Right lung (tissue), 10 donors: ENCODE measurements at places on chromosomes 5 and 9.

DNA sequence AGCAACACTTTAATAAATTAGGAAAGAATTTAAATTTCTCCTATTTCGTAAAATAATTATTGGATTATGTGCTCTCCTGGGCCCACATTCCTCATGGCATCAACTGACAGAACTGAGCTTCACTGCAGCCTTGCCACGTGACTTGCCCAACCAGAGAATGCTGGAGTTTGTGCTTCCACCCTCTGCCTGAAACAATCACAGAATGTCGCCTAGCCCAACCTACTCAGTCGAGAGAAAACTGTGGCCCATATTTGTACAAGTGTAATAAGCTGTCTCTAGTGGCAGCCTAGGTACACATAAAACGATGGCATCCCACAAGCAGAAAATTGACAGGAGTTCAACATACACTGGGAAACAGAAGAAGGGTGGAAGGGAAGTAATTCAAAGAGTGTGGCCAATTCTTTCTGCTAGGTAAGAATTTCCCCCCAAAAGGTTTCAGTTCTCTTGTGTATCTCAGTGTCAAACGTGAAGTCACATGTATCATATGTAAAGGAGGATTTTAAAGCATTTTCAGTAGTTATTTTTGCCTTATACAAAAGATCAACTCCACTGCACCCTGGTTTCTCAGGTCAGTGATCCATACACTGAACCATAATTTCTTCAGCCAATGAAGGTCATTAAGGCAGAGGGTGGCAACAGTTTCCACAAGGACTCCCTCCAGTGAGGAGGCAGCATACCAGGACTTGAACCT lies 41.7 kb downstream of the ZNF608 start:
- no peak for DNase-seq

DNA sequence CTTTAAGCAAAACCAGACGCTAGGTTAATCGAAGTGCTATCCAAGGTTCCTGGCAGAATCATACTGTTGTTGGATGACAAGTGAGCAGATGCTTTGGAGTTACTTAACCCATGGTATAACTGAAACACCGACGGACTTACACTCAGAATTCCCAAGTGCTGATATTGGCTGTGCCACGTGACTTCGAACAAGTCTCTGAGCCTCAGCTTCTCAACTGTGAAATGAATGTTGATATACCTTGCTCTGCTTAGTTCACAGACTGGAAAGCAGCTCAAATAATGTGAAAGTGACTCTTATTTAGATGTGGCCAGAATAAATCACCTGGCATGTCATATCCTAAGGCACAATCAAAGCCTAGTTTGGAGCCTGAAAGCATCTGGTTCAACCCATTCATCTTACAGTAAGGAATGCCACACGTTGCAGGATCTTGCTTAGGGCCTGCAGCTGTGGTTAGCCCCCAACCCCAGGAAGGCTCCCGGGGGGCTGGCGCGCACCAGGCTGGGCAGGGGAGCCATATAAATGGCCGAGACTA lies 759 bp downstream of the GEMIN5 start:
- no peak for DNase-seq

- DNase-seq = no peak
Observed at GRCh38 chr5:95920822-95921221, 40.8 kb downstream of the ELL2 start.

DNA sequence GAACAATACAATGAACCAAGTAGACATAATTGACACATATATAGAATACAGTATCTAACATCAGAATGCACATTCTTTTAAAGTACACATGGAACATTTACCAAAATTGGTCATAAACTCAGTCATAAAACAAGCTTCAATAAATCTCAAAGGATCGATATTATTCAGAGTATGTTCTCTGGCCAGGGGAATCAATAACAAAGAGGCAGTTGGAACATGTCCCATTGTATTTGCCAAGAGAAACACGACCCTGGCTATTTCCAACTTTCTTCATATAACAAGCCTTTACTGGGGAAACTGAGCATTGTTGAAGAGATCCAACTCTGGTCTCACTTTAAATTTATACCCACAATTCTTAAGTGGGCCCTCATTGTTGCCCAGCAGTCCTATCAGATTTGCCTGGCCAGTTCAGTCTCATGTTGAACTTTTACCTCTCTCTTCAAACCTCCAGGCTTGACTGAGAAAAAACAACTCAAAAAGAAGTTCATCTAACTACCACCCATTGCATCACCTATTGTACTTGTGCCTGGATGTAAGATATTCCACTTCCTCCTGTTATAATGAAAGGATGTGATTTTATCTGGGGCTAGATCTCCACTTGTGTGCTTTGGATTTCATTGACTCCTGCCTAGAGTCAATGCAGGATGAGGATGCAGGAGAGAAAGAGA lies 162.5 kb downstream of the HSPA4 start:
- no peak for DNase-seq

DNA sequence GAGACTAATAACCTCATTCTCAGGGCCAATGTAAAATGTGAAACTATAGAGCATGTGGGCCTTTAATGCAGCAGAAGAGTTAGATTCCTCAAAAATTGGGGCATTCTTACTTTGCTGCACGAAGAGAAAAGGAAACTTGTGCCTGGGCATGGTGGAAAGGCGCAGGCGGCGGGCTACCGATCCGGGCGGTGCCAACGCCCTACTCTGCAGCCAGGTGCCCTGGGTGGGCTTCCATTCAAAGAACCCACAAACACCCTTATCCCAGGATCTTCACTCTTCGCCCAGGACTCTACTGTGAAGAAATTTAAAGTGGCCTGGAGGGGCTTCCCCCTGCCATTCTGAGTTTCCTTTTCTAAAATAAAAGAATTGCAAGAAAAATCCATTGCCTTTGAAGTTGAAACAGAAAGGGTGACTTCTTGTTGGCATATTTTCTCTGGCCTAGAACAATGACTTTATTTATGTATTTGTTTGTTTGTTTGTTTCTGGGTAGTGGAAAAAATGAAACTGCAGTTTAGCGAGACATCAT lies 124.9 kb downstream of the TMEM161B start:
- no peak for DNase-seq

DNA sequence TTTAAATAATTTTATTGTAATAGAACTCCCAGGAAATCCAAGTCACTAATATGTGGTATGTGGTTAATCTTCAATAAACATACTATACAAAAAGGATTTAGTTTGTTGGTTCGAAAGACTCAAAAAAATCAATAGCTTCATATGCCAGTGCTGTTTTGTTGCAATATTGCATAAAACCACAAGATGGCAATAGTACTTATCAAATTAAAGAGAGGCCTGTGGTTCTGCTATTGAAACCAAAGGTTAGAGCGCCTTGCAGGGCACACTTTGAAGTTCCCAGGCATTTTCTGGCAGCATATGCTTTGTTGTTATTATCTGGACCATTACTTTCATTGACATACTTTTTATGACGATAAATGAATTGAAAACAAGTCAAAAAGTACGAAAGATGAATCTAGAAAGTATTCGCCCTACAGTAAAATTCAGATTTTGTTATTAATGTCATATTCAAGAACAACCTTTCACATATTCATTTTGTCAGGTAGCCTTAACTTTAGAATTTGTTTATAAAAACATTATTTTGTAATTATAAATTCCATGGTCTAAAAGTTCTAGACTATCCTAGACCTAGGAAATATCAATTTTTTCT lies 316.3 kb downstream of the MCTP1 start:
- DNase-seq = peak; percentile 26

DNA sequence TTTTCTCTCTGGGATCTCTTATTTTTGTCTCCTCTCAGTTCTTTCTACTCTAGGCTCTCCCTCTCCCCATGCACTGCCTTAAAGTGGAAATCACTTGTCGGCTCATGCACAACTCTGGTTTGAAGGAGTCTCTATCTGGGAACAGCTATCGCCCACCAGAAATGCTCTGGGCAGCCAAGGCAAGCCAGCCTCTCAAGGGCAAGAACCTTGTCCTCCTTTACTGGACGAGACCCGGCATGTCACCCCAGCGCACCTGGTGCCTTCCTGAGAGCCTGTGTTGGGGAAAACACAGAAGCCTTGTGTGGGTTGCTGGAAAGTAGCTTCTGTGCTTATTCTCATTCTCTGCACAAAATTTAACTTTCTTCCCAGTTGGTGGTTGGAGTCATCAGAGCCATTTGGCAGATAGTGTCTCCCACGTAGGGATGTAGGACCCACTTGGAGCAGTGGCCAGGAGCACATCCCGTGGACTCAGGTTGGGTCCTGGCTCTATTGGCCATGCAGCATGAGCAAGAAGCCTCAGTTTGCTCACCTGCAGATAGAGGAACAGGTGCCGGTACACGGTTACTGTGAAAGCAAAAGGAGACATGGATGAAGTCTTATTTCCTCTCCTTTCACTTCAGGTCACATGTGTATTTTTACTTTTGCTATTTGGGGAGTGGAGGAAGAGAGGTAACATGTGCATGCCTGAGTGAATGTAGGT lies 165.3 kb downstream of the IRX2 start:
- no peak for DNase-seq

DNA sequence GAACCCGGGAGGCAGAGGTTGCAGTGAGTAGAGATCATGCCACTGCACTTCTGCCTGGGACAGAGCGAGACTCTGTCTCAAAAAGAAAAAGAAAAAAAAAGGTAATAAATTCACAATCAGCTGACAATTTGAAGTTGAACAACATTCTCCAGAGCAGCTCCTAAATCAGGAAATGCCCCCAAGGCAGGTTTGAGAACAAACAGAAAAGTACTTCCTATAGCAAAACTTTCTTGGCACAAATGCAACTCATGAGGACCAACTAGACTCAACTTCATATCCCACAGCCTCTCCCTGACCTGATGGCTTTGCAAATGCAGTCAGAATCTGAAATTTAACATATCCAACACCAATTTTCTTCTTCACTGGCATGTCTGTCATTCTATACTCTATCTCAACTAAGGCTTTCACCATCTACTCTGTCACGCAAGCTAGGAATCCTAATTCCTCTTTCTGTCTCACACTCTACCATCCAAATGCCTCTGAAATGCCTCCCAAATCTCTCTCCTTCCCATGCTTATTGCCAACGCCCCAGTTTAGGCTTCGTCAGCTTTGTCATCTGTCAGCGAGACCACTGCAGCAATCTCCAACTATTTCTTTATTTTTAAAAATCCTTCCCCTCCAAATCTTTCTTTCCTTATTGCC lies 113.3 kb downstream of the MAPKAP1 start:
- no peak for DNase-seq

DNA sequence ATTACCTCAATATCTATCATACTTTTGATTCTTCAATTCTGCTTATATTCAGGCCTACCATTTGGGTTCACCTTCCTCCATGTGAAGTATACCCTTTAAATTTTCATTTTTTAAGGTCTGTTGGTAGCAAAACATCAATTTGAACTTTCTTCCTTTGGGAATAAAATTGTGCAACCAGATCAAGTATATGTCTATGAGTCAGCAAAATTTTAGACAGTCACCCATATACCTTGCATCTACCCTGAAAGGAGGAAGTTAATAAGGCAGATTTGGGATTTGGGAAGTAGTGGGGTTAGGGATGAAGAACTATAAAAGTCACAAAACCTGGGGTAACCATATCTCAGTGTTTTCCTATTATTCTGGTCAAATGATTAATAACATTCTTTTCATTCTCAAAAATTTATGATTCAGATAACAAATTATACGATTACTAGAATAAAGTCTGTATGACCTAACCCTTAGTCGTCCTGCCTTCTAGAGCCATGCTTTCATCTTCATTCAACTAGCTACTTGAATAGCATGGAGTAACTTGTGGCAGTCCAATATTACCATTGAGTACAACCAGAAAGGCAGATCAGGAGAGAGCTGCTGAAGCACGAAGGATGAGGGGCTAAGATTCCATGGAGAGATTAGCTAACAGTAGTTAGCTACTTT lies 2.8 kb upstream of the IL33 start:
- no peak for DNase-seq

- peak; percentile 76 for DNase-seq
Observed at GRCh38 chr5:28374492-28374967, 1336.1 kb upstream of the CDH9 start.

- DNase-seq = no peak
Observed at GRCh38 chr9:128160603-128160987, 530 bp downstream of the BBLN start.

DNA sequence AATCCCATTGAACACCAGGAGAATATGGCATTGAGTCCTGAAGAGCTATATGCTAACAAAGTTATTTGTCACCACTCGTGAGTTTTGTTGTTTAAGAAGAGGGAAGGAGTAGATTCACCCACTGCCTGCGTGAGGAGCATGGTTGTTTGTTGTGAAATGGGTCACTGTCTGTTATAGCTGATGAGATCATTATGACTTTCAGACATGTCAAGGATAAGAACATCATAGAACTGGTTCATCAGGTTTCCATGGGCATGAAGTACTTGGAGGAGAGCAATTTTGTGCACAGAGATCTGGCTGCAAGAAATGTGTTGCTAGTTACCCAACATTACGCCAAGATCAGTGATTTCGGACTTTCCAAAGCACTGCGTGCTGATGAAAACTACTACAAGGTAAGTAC lies 76.9 kb downstream of the SYK start:
- no peak for DNase-seq

DNA sequence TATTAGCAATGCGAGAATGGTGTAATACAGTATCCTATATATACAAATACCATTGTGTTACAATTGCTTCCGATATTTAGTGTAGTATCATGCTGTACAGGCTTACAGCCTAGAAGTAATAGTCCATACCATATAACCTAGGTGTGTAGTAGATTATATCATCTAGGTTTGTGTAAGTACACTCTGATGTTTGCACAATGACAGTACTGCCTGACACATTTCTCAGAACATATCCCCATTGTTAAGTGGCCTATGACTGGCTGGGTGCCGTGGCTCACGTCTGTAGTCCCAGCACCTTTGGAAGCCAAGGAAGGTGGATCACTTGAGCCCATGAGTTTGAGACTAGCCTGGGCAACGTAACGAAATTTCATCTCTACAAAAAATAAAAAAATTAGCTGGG lies 124.6 kb downstream of the PAM start:
- DNase-seq = no peak

- DNase-seq = no peak
Observed at GRCh38 chr5:43941806-43942205, 338.8 kb downstream of the NNT start.

- DNase-seq = peak; percentile 71
Observed at GRCh38 chr5:143233031-143233430, 170.5 kb downstream of the NR3C1 start.

DNA sequence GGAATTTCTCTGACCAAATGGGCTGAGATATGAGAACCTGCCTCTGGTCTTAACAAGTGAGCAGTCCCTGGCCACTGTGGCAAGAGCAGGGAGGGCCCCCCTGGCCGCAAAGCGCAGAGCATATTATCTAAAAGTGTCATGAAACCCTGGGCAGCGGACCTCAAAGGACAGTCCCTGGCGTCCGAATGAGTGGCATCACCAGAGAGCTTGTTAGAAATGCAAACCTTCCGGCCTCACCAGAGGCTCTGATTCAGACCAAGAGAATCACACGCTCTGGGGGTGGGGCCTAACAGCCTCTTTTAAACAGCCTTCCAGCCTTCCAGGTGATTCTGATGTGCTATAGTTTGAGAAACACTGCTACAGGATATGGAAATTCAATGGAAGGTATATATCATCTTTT lies 10.9 kb downstream of the PTPN3 start:
- no peak for DNase-seq

- DNase-seq = no peak
Observed at GRCh38 chr5:44997506-44997905, 188.8 kb downstream of the MRPS30 start.

- DNase-seq = no peak
Observed at GRCh38 chr5:142942901-142943300, 172.7 kb downstream of the ARHGAP26 start.
